ENCODE measurements at places on chromosomes 11 and 22.

- no peak for DNase-seq
These were observed 16.8 kb upstream of the CUL5 start for GRCh38 chr11:107991868-107992414.

GRCh38 chr11:123033895-123034294 is 28.0 kb downstream of the HSPA8 start:
- no peak for DNase-seq

DNA sequence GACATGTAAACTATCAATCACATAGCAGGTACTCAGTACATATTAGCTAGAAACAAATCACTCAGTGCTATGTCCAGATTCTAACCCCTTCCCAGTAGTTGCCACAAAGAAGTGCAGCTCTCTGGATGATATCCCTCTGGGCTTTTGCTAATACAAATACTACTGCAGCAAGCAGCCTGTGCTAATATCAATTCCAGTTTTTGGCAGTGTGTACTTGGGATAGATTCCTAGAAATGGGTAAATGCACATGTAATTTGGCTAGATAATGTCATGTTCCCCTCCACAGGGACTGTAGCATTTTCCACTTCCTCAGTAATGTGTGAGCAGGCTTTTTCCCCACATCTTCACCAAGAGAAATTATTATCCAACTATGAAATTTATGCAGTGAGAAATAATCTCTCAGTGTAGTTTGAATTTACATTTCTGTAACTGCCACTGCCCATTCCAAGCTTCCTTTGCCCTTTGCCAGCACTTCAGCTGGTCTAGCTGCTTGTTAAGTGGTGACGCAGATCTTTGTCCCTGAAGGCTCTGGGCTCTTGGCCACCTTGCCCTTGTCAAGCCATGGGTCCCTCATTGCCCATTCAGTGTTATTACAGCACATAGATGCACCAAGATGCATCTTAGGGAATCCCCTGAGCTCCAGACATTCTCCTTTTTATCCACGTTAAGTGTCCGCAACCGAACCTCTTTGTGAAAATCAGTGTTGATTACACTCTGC is 107.1 kb upstream of the CLPB start:
- no peak for DNase-seq

DNA sequence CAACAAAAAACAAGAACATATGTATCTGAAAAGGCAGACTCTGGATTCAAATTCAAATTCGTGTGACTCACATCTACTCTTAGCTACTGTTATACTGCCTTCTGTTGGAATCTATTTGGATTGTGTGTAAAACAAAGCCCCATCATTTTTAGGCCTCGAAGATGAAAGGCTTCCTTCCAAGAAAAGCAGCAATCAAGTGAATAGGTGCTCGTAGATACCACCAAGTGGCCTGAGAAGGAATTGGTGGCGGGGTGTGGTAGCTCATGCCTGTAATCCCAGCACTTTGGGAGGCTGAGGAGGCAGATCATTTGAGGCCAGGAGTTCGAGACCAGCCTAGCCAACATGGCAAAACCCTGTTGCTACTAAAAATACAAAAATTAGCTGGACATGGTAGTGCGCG is 4.2 kb downstream of the GRAMD1B start:
- DNase-seq = no peak

GRCh38 chr11:90646266-90646665 is 423.4 kb upstream of the CHORDC1 start:
- no peak for DNase-seq

DNA sequence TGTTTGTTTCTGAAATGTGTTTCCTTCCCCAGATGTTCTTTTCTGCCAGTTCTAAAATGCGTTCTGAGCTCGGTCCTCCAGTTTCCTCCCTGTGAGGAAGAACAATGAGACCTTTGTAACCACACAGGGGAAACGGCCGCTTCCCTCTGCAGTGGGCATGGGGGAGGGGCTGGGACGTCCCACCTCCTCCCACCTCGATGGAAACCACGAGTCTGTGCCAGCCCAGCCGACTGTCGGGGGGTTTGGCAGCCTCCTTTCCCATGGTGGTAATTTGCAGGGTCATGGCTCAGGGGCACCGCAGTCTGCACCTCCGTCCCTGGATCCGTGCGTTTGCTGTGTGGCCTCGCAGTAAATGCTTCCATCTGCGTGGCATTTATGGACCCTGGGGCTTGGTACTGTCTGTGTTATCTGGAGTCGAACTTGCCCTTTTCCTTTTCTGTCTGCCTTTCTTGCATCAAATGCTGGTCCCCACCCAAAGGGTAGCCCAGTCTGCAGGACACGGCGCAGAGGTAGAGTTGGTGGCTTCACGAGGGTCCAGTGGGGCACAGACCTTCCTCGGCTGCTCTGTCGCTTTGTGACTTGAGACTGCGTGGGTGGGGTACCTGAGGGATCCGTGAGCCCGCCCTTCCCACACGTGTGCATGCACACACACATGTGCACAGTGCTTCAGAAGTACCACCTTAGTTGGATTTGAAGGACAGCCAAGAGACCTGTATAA is 16.1 kb downstream of the LRP5 start:
- DNase-seq = no peak

DNA sequence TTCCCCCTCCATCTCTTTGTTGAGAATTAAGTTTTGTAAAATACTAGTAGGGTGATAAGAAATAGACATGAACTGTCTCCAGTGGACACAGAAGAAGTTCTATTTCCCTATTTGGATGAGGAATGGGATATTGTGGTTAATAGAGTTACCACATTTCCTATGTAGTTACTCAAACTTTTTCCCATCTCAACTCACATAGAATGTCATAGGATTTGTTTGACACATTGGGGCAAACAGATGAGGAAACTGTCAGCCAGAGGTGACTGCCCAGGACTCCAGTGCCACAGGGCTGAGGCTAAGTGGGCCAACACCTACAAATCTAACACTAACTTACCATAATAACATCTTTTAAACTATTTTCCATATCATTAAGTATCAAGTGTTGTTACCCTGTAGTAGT is 58.3 kb downstream of the CCDC83 start:
- DNase-seq = no peak

DNA sequence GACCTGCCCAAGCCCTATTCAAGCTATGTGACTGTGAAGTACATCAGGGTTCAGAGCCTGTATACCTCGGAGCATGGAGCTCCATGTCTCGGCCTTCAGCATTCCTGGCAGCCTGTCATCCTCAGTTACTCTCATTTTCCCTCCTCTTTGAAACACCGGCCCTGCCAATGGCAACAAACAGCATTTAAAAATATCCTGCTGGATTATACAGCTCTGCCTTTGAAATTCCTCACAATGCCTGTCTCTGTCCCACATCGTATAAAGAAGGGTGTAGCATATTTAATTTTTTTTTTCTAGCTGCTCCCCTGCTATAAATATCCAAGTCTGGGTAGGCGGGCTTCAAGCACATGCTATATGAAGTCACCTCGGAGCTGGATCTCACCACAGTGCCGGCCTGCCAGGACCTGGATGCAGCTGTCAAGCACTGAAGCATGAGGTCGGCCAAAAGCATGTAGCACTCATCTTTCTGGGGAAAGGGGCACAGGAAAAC is 11.8 kb downstream of the ABTB2 start:
- no peak for DNase-seq

DNA sequence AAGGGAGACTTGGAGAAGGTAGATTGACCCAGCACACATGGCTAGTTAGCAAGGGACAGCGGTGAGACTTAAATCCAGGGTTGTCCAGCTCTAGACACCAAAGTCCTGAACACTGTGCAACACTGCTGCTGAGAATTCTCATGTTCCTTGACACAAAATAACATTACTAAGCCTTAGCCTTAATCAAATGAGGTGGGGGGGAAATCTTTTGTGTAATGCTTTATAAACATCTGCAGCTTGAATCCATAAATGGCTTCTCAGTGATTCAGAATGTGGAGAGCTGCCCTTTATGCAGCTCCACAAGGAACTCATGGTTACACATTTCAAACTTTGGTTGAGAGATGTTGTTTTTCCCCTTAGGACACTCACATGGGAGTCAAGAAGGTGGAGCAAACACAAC is 80.0 kb downstream of the CD44 start:
- no peak for DNase-seq

DNA sequence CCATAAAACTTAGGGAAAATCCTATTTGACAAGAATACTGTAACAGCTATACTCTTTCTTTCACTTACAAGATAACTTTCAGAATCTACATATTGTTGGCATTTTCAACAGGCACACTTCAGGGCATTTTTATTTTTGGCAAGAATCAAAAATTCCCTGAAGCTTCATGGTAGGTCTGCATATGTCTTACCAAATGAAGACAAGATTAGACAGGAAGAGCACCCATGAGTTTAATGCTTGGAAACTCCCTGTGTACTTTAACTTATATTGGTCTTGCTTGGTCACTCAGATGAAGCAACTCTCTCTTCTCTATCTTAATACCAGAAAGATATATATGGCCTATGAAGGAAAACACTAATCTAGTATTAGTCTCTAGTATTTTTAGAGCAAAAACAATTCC is 137.7 kb downstream of the ATG16L2 start:
- DNase-seq = no peak

DNA sequence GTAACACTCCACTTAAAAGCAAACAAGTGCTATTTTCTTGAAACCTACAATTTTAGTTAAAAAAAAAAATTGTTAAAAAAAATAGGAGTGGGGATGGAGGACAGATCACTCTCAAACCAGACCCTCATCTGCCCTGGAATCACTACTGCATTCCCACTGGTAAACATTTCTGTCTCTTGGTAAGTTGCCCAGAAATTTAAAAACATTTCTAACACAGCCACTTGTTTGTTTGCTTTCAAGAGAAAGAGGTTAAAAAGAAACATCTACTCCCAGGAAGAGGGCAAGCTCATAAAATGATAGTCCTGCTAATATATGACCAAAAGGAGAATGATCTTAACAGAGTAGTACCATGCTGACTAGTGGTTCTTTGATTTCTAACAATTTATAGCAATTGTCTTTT is 83.3 kb downstream of the SGSM3 start:
- DNase-seq = no peak

DNA sequence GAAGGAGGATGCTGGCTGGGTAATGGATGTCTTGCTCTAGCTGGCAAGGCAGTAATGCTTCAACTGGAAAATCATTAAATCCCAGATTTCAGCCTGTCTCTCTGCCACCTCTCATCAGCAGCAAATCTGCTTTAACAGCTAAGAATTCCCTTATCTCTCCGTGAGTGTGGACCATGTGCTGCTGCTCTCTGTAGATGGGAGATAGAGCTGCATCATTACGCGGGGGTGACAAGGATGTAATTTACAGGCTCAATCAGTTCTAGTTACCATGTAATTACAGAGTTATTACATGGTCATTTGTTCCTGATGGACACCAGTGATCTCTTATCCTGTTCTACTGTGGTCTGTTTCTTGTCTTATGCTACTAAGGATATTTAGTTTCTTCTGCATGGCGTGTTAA is 665.4 kb downstream of the NTM start:
- no peak for DNase-seq

- DNase-seq = no peak
These were observed at the start of gene P2RY6 for GRCh38 chr11:73271936-73272679. Gene P2RY6, plus strand, starts transcription at chr11:73272338. Its CDS starts 24,181 bp downstream, at chr11:73296519.

GRCh38 chr11:133172349-133172748 is 360.0 kb downstream of the OPCML start:
- no peak for DNase-seq

- no peak for DNase-seq
These were observed 67.7 kb downstream of the SEZ6L start for GRCh38 chr22:26236991-26237390.

DNA sequence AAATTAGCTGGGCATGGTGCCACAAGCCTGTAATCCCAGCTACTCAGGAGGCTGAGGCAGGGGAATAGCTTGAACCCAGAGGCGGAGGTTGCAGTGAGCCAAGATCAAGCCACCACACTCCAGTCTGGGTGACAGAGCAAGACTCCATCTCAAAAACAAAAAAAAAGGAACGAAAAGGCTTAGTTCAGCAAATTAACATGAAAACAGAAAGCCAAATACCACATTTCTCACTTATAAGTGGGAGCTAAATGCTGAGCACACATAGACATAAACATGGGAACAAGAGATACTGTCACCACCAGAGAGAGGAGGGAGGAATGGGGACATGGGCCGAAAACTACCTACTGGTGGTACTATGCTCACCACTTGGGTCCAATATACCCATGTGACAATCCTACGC is 38.6 kb downstream of the SCGB1A1 start:
- no peak for DNase-seq

- DNase-seq = no peak
These were observed 70.5 kb downstream of the PKNOX2 start for GRCh38 chr11:125235071-125235471.

DNA sequence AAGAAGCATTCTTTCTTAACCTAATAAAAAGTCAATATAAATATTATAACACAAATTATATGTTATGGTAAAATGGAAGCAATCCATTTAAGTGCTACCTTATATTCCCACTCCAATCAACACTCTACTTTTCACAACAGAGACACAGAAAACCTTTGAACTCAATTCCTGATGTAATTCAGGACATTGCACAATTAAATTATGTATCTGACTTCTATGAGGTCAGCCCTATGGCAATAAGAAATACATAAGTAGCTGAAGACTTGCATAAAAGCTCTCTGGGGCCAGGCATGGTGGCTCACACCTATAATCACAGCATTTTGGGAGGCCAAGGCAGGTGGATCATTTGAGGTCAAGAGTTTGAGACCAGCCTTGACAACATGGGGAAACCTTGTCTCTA is 6.8 kb downstream of the OR4D10 start:
- no peak for DNase-seq

- DNase-seq = peak; percentile 56
These were observed 9.5 kb downstream of the IRF7 start for GRCh38 chr11:606245-606644.

- no peak for DNase-seq
These were observed 69.0 kb upstream of the CRTAM start for GRCh38 chr11:122769126-122769780.

GRCh38 chr11:79708319-79708932 is 267.6 kb upstream of the TENM4 start:
- DNase-seq = peak; percentile 7

GRCh38 chr11:46669711-46670139 is 30.7 kb downstream of the ARHGAP1 start:
- peak; percentile 88 for DNase-seq

DNA sequence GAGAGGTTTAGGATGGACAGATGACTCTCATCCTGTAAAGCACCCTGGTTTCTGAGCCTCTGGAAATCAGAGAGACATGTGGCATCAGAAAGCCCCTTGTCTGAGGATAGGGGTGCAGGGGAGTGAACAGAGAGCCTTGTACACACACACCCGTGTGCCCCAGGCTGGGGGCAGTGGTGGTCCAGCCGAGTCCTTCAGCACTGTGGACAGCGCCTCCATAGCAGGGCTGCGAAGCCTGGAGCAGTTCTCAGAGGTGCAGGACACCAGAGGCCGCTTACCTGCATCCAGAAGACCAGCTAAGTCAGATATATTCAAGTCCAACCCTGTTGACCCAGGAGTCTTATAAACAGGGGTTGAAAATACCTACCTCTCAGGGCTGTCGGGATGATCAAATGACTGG is 11.5 kb upstream of the IGSF9B start:
- no peak for DNase-seq

DNA sequence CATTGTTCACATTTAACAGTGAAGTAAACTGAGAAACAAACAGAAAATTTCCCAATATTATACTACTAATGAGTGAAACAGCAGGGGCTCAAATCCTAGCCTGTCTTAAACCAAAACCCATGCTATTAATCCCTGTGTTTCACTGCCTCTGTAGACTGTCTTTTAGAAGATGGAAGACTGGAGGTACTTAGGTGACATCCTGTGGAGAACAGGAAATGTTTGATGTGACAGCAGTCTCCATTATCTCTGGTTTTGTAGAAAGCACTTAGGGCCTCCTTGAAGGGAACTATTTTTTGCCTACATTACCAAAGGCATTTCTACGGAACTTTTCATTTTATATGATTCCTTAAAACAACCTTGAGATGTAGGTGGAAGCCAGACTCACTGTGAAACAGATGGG is 288.1 kb upstream of the SORL1-AS1 start:
- no peak for DNase-seq
